ENCODE measurements at places on chromosomes 11 and 22.

DNA sequence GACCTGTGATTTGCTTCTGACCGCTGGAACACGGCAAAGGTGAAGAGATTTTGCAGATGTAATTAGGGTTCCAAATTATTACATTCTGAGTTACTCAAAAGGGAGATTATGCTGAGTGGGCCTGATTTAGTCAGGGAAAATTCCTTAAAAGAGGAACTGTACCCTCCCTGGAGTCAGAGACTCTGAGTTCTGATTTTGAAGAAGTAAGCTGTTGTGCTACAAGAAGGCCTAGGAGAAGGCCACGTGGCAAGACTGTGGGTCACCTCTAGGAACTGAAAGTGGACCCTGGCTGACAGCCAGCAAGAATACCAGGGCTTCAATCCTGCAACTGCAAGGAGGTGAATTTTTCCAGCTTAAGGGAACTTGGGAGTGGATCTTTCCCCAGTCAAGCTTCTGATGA, 45.3 kb downstream of the CHRDL2 start:
- H3K36me3 ChIP-seq: no peaks in the 10 kb centered on the region
- no peak for DNase-seq
- peaks cover 10% of the 10 kb centered on the region for H3K4me1 ChIP-seq
- H3K4me3 ChIP-seq: no peak overlapping the region

DNA sequence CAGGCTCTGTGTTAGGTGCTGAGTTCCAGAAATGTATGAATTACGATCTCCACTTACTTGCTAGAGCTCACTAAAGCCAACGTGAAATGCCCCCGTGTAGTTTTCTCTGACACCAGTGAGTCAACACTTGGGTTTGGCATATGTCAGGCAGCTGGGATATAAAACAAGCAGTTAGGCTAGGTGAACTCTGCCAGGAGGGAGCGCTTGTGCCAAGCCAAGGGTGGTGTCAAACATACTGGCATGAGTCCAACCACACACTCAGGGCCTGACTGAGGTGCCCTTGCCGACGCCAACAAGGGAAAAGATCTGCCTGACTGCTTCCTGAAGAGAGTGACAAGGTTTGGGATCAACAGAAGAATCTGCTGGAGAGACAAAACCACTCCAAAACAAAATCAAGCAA, 167.8 kb upstream of the NARS2 start:
- DNase-seq: peak; percentile 85
- H3K27ac ChIP-seq: no peak overlapping the region
- H3K36me3 ChIP-seq: no peaks in the 10 kb centered on the region
- no peaks in the 10 kb centered on the region for H3K4me1 ChIP-seq
- no peaks in the 10 kb centered on the region for H3K27me3 ChIP-seq
- H3K4me3 ChIP-seq: no peak overlapping the region

- H3K4me3 ChIP-seq: no peak overlapping the region
- H3K4me1 ChIP-seq: no peaks in the 10 kb centered on the region
- H3K36me3 ChIP-seq: no peaks in the 10 kb centered on the region
- no peaks in the 10 kb centered on the region for H3K27me3 ChIP-seq
- no peak for DNase-seq
These were observed 195.5 kb downstream of the EFCAB6 start for GRCh38 chr22:43616645-43617044.

- H3K27me3 ChIP-seq: no peaks in the 10 kb centered on the region
- DNase-seq: no peak
These were observed 39.3 kb upstream of the SPON1 start for GRCh38 chr11:13923182-13923581.

GRCh38 chr11:27696115-27696514, 4.1 kb downstream of the BDNF start:
- H3K36me3 ChIP-seq: no peaks in the 10 kb centered on the region
- H3K27ac ChIP-seq: no peak overlapping the region
- peaks cover 5% of the 10 kb centered on the region for H3K27me3 ChIP-seq
- no peak for DNase-seq
- H3K4me1 ChIP-seq: peaks cover 7% of the 10 kb centered on the region

DNA sequence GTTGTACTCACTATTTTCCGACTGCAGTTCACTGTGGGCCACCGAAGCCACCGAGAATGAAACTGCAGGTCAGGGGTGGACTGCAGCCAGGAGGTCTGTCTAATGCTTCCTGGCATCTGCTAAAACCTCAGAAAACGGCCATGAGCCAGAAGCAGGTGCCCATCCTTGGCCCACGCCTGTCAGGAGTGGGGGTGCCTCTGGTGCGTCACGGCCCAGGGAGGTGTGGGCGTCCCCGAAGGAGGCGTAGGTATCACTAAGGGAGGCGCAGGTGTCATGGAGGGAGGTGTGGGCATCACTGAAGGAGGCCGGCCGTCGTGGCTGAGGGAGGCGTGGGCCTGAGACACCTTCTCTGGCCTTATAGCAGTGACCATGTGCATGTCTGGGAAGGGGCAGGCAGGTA, 456.2 kb downstream of the TBC1D22A start:
- H3K4me3 ChIP-seq: no peak overlapping the region
- H3K36me3 ChIP-seq: no peaks in the 10 kb centered on the region
- DNase-seq: no peak
- no peak overlapping the region for H3K27ac ChIP-seq
- H3K4me1 ChIP-seq: no peaks in the 10 kb centered on the region

DNA sequence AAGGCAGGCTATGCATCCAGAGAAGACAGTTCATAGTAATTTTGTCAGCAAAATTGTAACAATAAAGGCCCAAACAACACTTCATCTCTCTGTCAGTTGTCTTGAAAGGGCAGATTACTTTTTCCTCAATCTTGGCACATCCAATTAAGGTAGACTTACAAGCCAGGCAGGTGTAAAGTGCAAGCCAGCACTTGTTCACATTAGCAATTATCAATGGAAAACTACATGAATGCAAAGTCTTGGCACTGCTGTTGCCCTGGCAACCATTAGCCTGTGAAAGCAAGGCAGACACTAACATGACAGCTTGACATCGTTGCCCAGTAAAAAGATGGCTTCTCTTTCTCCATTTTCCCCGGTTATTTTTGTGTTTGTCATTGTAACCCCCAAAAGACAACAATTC, 677.2 kb upstream of the TENM4 start:
- no peak overlapping the region for H3K4me3 ChIP-seq
- DNase-seq: no peak
- no peaks in the 10 kb centered on the region for H3K4me1 ChIP-seq
- no peaks in the 10 kb centered on the region for H3K36me3 ChIP-seq
- H3K27me3 ChIP-seq: no peaks in the 10 kb centered on the region

DNA sequence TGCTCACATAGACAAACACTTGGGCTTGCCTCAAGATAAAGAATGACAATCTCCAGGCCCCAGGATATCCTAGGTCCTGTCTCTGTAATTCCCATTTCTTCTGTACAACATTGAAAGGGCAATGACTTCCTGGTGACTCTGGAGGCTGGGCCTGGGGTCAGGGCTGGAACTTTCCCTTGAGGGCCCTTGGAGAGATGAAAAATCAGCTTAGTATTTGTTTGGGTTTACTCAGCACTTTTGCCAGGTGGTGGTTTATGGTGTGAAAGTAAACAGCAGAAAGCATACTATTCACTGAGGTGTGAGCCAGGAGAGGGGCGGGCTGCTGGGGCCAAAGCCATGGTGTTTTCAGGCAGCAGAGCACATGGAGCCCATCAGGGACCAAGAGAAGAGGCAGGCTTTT, 214.7 kb upstream of the NARS2 start:
- no peak overlapping the region for H3K27ac ChIP-seq
- no peak overlapping the region for H3K4me3 ChIP-seq
- H3K4me1 ChIP-seq: no peaks in the 10 kb centered on the region
- DNase-seq: no peak
- no peaks in the 10 kb centered on the region for H3K36me3 ChIP-seq

DNA sequence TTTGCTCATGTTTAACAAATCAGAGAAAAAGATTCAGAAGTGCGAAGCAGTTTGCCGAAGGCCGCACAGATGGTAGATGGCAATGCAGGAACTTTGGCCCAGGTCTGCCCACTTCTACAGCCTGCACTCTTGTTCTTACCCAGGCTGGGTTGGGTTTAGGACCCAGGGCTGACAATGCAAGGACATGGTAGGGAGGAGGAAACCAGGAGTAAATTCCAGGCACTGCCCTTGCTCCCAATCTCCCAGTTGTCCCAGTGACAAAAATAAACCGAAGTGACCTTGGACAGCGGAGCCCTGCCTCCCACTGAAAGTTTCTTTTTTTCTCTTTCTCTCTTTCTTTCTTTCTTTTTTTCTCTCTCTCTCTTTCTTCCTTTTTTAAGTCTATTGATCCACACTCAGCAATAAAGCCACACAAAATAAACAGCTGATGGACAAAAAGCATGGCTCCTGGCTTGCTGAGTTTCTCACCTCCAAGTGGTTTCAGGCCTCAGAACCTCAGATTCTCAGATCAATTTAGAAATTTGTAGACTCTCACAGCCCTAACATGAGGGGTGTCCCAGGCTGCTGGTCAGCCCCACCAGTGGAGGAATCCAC, 33.5 kb upstream of the FCHSD2 start:
- no peaks in the 10 kb centered on the region for H3K4me1 ChIP-seq
- no peaks in the 10 kb centered on the region for H3K36me3 ChIP-seq
- no peaks in the 10 kb centered on the region for H3K27me3 ChIP-seq
- DNase-seq: no peak

DNA sequence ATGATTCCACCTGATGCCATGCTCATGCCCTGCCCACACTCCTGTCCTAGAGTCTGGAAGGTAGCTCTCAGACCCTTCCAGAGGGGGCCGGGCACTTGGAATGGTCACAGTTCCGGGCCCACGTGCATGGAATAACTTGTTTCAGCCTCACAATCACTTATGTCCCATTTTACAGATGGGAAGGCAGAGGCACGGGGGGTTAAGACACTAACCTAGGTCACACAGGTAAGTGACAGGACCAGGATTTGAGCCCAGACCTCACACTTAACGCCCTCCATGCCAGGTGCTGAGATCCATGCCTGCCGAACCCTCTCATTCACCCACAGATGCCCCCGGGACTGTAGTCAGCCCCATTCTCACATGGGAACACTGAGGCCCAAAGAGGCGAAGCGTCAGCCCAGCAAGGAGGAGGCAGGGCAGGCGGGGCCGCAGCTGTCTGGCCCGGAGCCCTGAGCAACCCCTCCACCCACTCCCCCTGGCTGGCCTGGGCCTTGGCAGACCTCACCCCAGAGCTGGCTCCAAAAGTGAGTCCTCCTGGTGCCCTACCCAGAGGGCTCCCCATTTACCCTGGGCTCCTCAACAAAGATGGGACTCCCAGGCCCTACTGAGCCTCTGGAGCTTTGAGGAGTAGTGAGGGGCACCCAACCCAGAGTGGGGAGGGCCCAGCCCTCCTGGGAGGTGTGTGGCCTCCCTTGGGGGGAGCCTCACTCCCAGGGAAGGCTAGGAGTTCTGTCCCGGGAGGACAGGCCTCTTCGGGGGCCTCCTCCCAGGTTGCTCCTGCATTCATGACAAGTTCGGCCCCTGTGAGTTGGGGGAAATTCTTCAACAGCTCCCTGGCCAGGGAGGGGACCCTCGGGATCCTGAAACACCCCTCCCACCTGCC, 2.4 kb upstream of the ALDH3B1 start:
- no peak for DNase-seq
- H3K27ac ChIP-seq: no peak overlapping the region
- H3K36me3 ChIP-seq: no peaks in the 10 kb centered on the region
- H3K4me3 ChIP-seq: no peak overlapping the region
- no peaks in the 10 kb centered on the region for H3K27me3 ChIP-seq

GRCh38 chr11:121445071-121445768, 6.9 kb upstream of the SORL1 start:
- no peak for DNase-seq
- H3K4me3 ChIP-seq: no peak overlapping the region
- H3K27me3 ChIP-seq: no peaks in the 10 kb centered on the region
- no peaks in the 10 kb centered on the region for H3K36me3 ChIP-seq
- no peak overlapping the region for H3K27ac ChIP-seq

GRCh38 chr11:123195188-123196059, at the start of gene CLMP:
Gene CLMP (minus strand): TSS chr11:123195248. CDS start chr11:123194940, 308 bp downstream.
- H3K36me3 ChIP-seq: no peaks in the 10 kb centered on the region
- H3K4me1 ChIP-seq: no peaks in the 10 kb centered on the region
- peak within 1 kb of the TSS; percentile 51 for H3K27ac ChIP-seq
- H3K27me3 ChIP-seq: no peaks in the 10 kb centered on the region

GRCh38 chr11:115933564-115933963, 429.3 kb upstream of the CADM1 start:
- no peak for DNase-seq
- H3K36me3 ChIP-seq: no peaks in the 10 kb centered on the region
- no peak overlapping the region for H3K27ac ChIP-seq
- no peak overlapping the region for H3K4me3 ChIP-seq
- no peaks in the 10 kb centered on the region for H3K27me3 ChIP-seq

DNA sequence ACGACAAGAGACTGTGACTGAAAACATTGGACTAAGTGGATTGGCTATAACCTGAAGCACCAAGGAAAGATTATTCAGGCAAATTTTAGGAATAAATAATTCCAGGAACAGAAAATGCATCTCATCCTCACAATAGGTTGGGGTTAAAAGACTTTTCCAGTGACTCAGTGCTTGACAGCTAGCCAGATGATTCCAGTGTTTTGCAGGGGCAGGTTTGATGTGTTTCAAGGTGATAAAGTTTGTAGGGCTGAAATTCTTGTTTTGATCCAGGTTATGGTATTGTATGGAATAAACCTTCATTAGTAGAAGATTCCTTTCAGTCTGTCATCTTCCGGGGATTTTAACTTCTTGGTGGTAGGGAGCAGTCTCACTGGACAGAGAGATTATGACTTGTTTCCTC, 2.3 kb downstream of the EXT2 start:
- no peak overlapping the region for H3K4me3 ChIP-seq
- H3K27me3 ChIP-seq: no peaks in the 10 kb centered on the region
- no peak overlapping the region for H3K27ac ChIP-seq
- no peaks in the 10 kb centered on the region for H3K36me3 ChIP-seq

- no peaks in the 10 kb centered on the region for H3K27me3 ChIP-seq
- DNase-seq: no peak
- H3K36me3 ChIP-seq: no peaks in the 10 kb centered on the region
- H3K4me1 ChIP-seq: no peaks in the 10 kb centered on the region
- no peak overlapping the region for H3K4me3 ChIP-seq
These were observed 24.4 kb downstream of the AASDHPPT start for GRCh38 chr11:106101819-106102218.

GRCh38 chr11:125667151-125667550, 13.5 kb downstream of the ACRV1 start:
- H3K36me3 ChIP-seq: no peaks in the 10 kb centered on the region
- H3K4me3 ChIP-seq: no peak overlapping the region
- H3K27ac ChIP-seq: no peak overlapping the region
- H3K27me3 ChIP-seq: no peaks in the 10 kb centered on the region
- no peaks in the 10 kb centered on the region for H3K4me1 ChIP-seq

Data from prostate gland (tissue), 2 donors.